ENCODE measurements at places on chromosomes 2 and 18.
A peak's percentile ranks its signal among the peaks of the same experiment; 100 is the strongest.

- DNase-seq, result no peak
Observed at GRCh38 chr2:24122366-24123194, 554 bp downstream of the PFN4 start.

- DNase-seq, result no peak
Observed at GRCh38 chr2:222964376-222965031, 87.5 kb upstream of the KCNE4 start.

DNA sequence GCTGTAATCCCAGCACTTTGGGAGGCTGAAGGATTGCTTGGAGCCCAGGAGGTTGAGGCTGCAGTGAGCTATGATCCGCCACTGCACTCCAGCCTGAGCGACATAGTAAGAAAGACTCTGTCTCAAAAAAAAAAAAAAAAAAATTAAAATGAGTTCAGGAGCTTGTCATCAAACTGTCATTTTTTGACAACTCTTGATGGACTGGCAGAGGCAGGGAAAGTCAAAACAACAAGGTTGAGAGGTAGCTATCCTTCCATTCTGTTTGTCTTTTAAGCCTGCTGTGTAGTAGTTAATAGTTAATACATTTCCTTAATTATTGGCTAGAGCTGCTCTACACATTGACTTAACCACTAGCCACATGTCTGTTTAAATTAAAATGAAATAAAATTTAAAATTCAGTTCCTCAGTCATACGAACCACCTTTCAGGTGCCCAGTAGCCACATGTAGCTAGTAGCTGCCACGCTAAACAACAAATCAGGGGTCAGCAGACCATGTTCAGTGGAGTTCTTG, 22.7 kb downstream of the DPYSL5 start:
- DNase-seq, result no peak

- no peak for DNase-seq
Observed at GRCh38 chr18:9364242-9364641, 29.7 kb downstream of the TWSG1 start.

GRCh38 chr2:151560289-151560688, 150.6 kb downstream of the RIF1 start:
- DNase-seq, result peak; percentile 55

DNA sequence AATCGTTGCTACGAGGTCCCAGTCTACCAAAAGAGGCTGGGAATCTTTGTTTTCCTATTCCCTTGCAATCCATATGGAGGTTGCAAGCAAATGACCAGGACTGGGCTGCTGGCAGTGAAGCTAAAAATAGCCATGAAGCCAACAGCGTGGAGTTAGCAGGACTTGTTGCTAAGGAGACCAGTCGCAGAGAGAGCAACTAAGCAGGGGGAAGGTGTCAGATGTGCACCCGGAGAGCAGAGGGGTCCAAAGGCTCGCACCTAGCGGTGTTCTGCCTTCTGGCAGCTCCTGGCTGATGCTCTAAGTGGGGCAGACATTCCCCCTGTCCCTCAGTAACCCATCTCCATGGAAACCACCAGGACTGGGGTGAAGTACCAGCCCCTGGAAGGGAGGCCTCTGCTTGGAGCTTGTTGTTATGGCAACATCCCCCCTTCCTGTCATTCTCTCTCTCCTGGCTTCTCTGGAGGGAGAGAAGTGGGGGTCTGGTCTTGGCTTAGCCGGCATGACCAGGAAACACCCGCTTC, 84.6 kb downstream of the DNMT3A start:
- peak; percentile 84 for DNase-seq

- DNase-seq, result peak; percentile 69
Observed at GRCh38 chr2:181742922-181743722, 62.8 kb upstream of the NEUROD1 start.

DNA sequence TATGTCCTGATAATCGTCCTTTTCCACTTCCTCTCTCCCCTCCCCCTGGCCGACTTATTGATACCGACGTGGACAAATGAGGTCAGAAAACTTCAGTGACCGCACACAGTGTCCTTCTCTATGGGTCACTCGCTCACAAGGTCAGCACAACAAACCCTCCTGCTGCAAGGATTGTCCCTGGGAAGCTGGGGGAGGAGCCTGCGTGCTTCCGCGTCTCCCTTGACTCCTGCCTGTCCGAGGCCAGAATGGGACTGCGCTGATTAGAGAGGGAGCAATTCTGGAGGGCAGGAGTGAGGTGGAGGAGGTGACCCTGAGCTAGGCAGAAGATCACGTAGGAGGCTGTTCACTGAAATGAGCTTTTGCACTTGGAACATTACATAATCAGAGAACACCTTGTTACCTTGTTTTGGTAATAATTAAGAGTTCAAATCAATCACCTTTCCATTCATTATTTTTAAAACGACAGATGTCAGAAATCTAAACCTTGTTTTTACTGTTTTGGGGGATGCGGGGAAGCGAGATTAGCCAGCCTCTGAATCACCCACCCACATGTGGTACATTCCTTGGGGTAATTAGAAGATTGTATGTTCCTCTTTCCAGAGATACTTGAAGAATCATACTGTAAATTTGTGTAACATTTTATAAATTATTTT, 70.6 kb downstream of the CTAGE1 start:
- peak; percentile 46 for DNase-seq

DNA sequence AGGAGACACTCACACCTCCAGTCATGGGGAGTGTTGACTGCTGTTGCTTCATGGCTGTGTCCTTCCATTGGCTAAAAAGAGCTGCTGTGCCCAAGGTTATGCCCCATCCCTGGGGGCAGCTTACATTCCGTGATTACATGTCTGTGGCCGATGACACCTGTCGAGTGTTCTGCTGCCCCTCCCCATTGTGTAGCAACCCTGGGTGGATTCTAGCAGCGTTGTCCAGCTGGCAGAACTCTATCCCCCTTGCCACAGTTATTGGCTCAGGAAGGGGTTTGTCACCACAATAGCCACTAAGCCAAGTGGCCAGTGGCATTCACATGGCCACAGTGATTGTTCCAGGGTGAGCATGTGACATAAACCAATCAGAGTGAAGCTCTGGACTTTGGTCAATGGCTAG, 11.6 kb upstream of the PDIA6 start:
- DNase-seq, result no peak

DNA sequence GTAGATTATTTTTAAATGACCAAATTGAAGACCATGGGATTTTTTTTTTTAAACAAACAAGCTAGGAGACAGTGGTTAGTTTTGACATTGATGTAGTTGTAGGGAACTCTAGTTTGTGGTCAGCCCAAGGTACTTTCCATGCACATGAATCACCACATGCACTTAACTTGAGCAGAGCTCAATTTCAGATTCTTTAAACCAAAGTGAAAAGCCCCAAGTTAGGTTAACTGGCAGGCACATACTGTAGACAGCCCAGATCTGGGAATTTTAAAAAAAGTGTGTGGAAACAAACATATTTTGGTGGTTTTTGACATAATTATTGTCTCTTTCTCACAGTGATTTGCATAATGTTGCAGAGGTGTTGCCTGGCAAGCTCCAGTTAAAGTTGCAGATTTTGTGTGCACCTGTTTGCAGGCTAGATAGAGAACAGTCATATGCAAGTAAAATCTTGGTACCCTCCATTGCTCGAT, 88.4 kb downstream of the BCL2L11 start:
- DNase-seq, result peak; percentile 67

DNA sequence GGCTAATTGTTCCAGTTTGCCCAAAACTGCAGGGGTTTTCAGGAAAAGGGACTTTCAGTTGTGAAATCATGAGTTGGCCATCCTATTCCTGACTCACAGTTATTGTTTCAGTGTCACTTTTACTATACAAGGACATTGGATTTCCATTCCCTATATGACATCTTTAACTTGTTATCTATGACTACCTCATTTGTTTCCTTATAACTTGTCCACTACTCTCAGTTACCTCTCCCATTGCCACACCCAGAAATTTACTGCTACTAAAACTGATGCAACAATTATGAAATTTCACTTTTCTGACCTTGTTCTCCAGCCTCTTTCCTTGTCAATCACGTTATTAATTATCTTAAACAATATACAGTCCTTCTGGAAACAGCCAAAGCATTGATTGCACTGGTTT, 116.5 kb upstream of the ZNF804A start:
- DNase-seq, result no peak

- peak; percentile 41 for DNase-seq
Observed at GRCh38 chr2:43417300-43417699, 178.5 kb downstream of the THADA start.

GRCh38 chr2:103364177-103364576, 602.3 kb downstream of the TMEM182 start:
- DNase-seq, result no peak

GRCh38 chr2:158726911-158727592, 68.1 kb upstream of the DAPL1 start:
- DNase-seq, result no peak

- peak; percentile 70 for DNase-seq
Observed at GRCh38 chr2:133710613-133711012, 142.3 kb upstream of the NCKAP5 start.
